ENCODE measurements at places on chromosomes 5 and 9.

DNA sequence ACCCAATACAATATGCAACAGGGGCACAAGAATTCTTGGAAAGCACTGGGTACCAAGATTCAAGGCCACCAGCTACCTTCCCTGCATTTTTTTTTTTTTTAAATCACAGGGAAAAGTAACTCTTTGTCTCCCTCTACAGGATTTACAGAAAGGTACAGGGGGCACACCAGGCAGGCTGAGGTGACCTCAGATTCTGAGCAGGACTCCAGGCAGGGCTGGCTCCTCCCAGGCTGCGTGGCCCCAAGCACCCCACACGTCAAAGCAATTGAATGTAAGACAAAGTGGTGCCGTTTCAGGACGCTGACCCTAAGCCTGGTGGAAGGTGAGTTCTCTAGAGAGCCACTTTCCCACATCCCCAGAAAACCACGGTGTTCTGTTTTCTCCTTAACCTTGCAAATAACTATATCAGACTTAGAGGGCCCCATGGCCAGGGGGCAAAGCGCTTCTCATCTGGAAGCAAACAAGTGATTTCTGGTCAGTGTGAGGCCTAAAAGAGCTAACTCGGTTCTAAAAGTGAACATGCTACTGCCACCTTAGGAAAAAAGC is 222.6 kb downstream of the ROR2 start:
- peak; percentile 13 for DNase-seq

DNA sequence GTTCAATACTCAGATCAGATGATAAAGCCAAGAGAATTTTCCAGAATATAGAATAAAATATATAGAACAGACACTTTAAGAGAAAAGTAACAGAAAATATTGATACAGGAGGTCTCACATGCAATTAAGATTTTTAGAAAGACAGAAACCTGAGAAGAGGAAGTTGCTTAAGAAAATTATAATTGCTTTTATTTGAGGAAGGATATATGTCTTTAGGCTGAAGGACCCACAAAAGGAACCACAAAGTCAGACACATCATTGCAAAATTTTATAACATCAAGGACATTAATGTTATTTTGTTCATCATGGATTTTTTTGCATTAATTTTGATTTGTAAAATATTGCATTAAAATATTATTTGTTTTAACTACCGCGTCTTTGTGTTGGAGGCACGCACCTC is 141.5 kb downstream of the FSTL4 start:
- DNase-seq, result peak; percentile 37

GRCh38 chr5:109852371-109853155 is 162.8 kb downstream of the MAN2A1 start:
- DNase-seq, result no peak

- DNase-seq, result no peak
These were observed 76.3 kb downstream of the MUSK start for GRCh38 chr9:110744715-110745384.

- no peak for DNase-seq
These were observed 122.1 kb downstream of the YIPF5 start for GRCh38 chr5:144048259-144048856.

DNA sequence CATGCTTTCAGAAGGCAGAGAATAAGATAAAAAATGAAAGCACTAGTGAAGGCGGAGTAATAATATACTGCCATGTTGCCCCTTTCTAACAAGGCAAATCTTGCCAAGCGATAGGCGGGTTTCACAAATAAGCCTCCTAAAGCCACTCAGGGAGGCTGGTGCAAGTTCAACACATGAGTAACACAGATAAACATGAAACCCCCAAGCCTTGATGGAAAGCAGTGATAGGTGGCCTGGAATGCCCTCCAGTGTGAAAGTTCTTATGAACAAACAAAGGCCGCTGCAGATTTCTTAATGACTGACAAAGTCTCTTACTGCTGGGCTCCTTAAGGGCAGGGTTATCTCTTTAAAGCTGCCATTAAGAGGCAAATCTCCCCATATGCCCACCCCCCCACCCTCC is 154.7 kb downstream of the ZDHHC21 start:
- DNase-seq, result no peak

GRCh38 chr5:87899208-87899661 is 369.4 kb downstream of the TMEM161B start:
- no peak for DNase-seq

DNA sequence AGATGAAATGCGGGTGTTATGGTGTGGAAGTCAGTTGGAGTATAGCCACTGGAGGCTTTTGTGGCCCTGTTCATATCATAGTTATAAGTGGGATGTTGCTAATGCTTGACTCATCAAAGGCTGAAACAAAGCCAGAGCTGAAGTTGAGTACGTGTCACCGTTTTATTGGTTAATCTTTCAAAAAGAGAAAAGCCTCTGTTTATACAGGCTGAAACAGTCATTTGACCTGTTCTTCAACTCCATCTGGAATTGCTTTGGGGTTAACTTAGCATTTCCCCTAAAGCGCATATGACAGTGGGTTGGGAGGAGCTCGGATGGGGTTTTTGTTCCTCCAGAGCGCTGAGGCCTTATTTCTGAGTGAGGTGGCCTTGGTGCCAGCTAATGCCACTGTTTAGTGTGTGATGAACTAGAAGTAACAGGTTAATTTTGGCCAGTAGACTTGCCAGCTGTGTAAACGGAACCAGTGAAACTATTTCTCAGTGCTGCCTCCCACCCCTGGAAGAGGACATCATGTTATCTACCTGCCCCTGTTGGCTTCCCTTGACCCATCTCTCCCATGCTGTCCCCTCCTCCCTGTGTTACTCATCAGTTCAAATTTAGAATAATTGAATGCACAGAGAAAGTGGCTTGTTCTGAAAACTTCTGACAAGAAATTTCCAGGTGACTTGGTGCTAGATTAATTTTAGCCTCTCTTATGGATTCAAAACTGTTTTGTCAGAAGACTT is 34.2 kb downstream of the MTAP start:
- DNase-seq, result peak; percentile 55

DNA sequence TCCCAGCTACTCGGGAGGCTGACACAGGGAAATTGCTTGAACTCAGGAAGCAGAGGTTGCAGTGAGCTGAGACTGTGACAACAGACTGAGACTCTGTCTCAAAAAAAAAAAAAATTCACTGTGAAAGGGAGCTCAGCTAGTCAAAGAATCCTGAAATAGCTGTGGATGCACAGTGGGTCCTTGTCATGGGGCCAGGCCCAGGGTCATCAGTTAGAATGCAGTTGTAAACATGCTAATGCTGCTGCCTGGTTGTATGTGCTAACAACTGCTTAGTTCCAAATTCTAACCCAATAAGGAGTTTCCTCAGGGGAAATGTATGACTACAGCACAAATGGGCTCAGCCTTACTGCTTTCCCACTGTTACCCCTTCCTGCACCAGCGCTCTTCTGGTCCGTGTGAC is 84.0 kb downstream of the PALM2AKAP2 start:
- no peak for DNase-seq

- no peak for DNase-seq
These were observed 46.7 kb upstream of the UBQLN1 start for GRCh38 chr9:83754383-83754977.

- DNase-seq, result no peak
These were observed 410.5 kb downstream of the TMEM38B start for GRCh38 chr9:106104887-106105286.

DNA sequence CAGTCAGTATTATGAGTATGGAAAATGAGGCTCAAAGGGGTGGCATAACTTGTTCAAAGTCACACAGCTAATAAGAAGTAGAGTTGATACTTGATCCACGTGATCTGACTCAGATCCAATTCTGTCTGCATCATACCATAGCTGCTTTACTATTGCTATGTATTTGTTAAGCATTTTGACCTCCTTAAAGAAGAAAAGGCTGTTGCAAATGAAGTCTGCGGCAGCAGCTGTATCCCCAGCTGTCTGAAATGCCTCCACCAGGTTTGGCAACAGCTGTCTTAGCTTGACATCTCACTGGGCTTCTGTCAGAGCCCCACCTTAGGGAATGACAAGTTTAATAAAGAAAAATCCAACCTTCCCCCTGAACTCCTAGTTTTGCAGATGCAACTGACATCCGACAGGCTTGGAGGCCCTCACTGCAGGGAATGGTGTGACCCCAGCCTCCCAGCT is 75.6 kb upstream of the SLC44A1 start:
- no peak for DNase-seq

DNA sequence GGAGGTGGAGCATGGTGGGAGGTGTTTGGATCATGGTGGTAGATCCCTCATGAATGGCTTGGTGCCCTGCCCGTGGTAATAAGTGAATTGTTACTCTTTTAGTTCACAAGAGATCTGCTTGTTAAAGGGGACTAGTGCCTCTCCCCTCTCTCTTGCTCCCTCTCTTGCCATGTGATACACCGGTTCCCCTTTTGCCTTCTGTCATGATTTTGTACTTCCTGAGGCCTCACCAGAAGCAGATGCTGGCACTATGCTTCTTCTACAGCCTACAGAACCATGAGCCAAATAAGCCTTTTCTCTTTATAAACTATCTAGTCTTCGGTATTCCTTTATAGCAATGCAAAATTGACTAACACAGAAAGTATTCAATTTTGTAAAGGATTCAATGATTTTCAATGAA is 817.1 kb downstream of the TLR4 start:
- no peak for DNase-seq

DNA sequence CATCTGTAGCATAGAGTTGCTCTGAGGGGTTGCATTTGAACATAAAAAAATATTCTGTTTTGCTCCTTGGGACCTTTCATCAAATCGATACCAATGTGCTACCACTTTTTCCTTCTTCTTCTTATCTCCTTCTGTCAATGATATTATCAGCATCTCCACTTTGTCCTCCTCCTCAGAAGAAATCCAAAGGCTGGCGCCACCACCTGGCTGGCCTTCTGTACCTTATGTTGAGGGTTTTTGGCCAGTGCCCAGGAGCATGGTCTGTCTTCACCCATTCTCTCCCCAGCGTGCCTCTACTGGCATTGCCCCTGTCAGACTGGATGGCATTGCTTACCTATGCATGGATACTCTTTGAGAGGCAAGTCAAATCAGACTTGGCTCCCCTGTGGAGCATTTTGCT is 167.2 kb downstream of the CFAP90 start:
- DNase-seq, result no peak

DNA sequence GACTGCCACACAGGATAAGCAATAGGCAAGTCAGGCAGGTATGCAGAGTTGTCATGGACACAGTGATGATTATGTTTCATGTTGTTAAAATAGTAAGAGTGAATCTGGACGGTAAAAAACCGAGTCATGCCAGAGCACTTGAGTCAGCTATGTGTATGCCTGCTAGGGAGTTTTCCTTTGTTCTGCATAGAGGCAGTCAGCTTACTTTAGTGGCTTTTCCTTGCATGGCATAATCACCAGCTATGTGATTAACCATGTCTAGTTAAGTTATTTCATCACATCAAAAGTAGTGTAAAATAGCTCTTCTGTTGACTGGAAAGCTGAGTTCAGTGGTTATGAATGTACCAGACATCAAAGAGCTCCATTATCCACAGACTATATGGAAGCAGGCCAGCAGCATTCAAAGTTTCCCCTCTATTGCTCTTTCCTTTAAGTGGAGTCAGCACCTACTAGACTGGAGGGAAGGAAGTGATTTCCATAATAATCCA is 989.8 kb downstream of the TLE1 start:
- no peak for DNase-seq

GRCh38 chr9:137873408-137873807 is 4.2 kb upstream of the CACNA1B start:
- no peak for DNase-seq

GRCh38 chr5:144333336-144333920 is 162.8 kb downstream of the KCTD16 start:
- DNase-seq, result no peak

GRCh38 chr5:124825250-124825982 is 79.0 kb upstream of the ZNF608 start:
- DNase-seq, result no peak

GRCh38 chr5:135208555-135208902 is 174.5 kb upstream of the PITX1 start:
- no peak for DNase-seq

DNA sequence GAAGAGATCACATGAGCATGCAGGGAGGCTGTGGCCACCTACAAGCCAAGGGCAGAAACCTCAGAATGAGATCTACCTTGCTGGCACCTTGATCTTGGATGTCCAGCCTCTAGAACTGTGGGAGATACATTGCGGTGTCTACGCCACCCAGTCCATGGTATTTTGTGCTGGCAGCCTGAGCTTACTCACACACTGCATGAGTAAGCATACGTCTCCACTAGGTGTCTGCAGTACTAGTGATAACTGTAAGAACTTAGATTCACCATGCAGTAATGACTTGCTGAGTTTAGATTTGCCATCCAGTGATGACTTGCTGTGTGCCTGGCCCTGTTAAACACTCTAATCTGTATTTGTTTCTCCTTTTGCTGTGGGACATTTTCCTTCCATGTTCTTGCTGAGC is 417.7 kb downstream of the GADD45G start:
- no peak for DNase-seq

DNA sequence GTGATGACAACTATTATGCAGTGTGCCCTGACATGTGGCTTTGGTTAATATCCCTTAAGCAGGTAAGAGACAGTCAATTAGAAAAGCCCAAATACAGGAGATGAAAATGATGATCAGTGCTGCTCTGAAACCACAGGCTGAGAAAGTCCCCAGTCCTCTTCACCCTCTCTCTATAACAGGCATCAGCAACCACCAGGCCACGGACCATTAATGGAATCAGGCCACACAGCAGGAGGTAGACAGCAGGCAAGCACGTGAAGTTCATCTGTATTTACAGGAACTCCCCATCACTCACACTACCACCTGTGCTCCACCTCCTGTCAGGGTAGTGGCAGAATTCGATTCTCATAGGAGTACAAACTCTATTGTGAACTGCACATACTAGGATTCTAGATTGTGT is 591.6 kb upstream of the CYLC2 start:
- DNase-seq, result no peak

DNA sequence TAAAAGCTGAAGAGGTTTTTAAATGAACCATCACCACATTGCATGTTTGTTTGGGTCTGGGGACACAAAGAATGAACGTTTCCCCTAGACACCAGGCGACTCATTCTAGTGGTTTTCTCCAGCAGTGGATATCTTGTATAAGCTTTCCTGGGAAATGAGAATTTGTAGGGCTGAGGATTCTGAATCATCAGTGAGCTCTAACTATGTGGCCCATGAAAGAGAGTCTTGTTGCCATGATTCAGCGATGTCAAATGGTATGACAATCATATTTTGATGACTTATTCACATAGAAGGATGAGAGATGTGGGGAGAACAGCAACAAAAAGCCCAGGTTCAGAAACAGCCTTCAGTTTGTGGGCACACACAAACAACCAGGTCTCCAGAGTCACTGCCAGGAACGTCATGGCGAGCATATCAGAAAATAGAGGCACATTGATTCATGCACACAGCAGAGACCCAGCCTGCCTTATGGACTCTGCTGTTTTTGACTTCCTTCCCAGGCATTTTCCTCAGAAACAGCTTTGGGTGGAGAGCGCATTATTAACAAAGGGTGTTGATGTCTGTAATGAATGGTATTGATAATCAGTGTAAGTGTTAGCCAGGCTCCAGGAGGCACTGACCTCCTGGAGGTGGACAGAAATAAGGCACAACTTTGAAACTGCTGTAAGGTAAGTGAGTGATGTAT is 13.3 kb downstream of the ZNF474 start:
- no peak for DNase-seq

DNA sequence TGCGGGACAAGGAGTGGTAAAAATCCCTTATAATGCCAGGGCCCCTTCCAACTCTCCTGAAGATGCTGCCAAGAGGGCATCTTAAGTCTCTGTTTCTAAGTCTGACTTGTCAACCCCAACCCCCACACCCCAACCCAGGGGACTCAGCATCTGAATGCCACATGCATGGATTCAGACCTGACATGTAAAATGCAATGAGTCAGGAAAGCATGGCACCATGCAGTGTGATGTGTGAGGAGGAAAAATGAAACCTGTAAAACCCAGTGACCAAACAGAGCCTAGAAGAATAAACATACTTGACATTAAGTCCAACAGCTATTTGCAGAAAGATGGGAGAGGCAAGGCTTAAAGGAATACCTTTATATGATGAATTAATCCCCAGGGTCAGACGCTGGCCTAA is 112.4 kb downstream of the ASTN2 start:
- DNase-seq, result no peak

Measured in CD14-positive monocyte (primary cell).